Endothelial cell of umbilical vein (primary cell): ENCODE measurements at places on chromosomes 3 and 15.
A peak's percentile ranks its signal among the peaks of the same experiment; 100 is the strongest.

DNA sequence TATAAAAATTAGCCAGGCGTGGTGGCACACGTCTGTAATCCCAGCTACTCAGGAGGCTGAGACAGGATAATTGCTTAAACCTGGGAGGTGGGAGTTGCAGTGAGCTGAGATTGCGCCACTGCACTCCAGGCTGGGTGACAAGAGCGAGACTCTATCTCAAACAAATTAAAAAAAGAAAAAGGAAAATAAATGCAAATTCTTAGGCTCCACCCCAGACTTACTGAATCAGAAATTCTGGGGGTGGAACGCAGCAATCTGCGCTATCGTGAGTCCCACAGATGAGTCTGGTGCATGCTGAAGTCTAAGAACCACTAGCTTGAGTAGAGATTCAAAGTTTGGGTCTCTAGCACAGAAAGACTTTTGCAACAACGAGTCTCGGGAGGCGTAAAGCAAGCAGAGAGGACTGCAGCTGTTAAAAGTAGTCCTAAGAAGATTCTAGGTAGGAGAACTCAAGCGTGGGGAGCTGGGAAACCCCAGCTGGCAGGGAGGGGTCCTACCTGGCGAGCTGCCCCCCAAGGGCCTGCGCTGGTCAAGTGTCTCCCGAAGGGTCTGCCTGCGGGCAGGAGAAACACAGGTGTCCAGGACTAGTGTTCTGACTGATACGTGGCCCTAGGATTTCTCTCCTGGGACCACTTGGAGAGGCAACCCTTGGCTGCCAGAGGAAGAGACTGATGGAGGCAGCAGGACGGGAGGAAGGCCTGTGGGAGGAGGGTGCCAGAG, 21.9 kb downstream of the CEP19 start:
- no peak for DNase-seq

DNA sequence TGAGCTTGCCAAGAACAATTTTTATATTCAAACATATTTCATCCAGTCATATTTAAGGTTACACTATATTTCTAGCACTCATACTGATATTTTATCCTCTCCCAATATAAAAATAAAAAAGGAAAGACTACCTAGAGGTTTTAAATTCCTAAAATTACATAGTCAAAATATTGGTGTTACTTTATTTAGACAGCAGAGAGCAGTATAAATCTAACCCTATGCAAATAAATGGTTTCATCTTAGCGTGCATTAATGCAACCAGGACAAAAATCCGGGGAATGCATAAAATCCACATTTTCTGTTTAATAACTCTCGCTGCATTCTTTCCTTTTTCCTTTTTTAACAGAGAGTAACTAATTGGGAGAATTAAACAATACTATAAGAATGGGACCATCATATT, 1447.4 kb upstream of the ALCAM start:
- DNase-seq, result no peak

GRCh38 chr3:11363715-11364114, 91.5 kb downstream of the ATG7 start:
- no peak for DNase-seq

- DNase-seq, result peak; percentile 58
These were observed 5.2 kb downstream of the MEIS2 start for GRCh38 chr15:37094915-37095711.

GRCh38 chr15:38149315-38149714, 103.3 kb upstream of the SPRED1 start:
- no peak for DNase-seq

- DNase-seq, result no peak
These were observed 61.5 kb downstream of the PRICKLE2 start for GRCh38 chr3:64163755-64164148.

GRCh38 chr3:104412608-104413580, 953.8 kb upstream of the ALCAM start:
- no peak for DNase-seq

GRCh38 chr3:66478960-66479359, 21.9 kb downstream of the LRIG1 start:
- DNase-seq, result no peak

DNA sequence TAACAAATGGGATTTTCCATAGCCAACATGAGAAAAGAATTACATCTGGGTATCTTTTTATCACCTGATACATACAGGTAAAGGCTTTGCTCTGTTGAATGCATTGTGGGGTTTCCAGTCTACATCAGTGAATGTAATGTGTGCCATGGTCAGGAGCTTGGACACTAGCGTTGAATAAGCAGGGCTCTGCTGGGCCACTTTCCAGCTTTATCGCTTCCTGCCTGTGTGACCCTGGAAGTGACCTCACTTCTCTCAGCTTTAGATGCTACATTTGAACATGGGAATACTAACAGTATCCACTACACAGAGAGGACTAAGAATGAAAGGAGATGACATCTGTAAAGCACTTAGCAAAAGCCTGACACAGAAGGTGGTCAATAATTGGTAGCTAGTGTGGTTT, 40.1 kb downstream of the TTC23 start:
- DNase-seq, result peak; percentile 85

GRCh38 chr3:126473292-126474168, 2.2 kb downstream of the ZXDC start:
- no peak for DNase-seq

DNA sequence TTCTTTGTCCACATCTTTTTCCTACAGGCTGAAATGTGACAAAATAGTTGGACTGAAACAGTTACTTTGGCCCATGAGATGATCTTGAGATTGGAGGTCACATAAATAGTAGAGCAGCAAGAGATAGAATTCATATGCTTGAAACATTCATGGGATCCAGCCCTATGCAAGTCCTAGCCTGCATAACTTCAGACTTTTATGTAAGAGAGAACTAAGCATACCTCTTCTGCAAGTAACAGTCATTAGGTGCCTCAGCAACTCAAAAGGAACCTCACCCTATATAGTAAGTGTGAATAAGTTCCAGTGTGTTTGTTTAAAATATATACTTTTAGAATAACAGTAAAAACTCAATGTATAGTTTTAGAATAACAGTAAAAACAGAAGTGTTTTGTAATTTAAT, 138.0 kb upstream of the P2RY1 start:
- no peak for DNase-seq
